ENCODE measurements at places on chromosomes 16 and 17. TPM values are rescaled to one million over a fixed set of nuclear protein-coding genes. Genes with fewer than 3 reads are reported as not detected.

NAT9 gene
- total RNA-seq, result 59.0 TPM

SYCE1L gene
- 7.6 TPM for total RNA-seq

ZNF652 gene
- 10.6 TPM for total RNA-seq

SP6 gene
- 2.9 TPM for total RNA-seq

MYLK3 gene
- total RNA-seq, result 0.06 TPM

OR1E2 gene
- not detected for total RNA-seq

PRR35 gene
- total RNA-seq, result 0.20 TPM

PLA2G10 gene
- total RNA-seq, result not detected

TEKT1 gene
- total RNA-seq, result not detected

IGFBP4 gene
- total RNA-seq, result 3,030 TPM

HSD17B1 gene
- 1.7 TPM for total RNA-seq

ABCC12 gene
- total RNA-seq, result 0.20 TPM

RCVRN gene
- total RNA-seq, result not detected
